ENCODE measurements at places on chromosomes 11 and 22. TPM values are rescaled to one million over a fixed set of nuclear protein-coding genes. Genes with fewer than 3 reads are reported as not detected.
A peak's percentile ranks its signal among the peaks of the same experiment; 100 is the strongest.

The NFAM1 gene
- not detected for total RNA-seq

The SEC14L6 gene
- total RNA-seq: not detected

GRCh38 chr11:116539211-116539610 lies 233.6 kb downstream of the BUD13 start:
- DNase-seq: no peak

DNA sequence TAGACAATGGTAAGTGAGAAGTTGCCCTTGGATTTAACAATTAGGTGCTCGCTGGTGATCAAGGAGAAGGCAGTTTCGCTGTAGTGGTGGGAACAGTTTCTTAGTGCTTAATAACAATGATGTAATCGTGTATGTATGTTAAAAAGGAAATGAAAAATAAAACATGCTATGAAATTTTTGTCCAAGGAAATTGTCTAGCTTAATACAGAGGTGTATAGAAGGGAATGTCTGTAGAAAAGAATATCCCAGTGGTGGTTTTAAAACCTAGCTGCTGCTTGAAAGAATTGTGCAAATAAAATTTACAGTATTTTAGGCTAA lies 53.1 kb downstream of the SWAP70 start:
- DNase-seq: no peak

GRCh38 chr11:77320351-77320750 lies 18.9 kb upstream of the GDPD4 start:
- no peak for DNase-seq

GRCh38 chr11:60972182-60973030 lies 926 bp downstream of the CD6 start:
- DNase-seq: no peak

GRCh38 chr11:68146704-68147474 lies 25.7 kb upstream of the CHKA start:
- DNase-seq: peak; percentile 67

- peak; percentile 79 for DNase-seq
Observed at GRCh38 chr11:45662665-45663485, 2.5 kb downstream of the CHST1 start.

DNA sequence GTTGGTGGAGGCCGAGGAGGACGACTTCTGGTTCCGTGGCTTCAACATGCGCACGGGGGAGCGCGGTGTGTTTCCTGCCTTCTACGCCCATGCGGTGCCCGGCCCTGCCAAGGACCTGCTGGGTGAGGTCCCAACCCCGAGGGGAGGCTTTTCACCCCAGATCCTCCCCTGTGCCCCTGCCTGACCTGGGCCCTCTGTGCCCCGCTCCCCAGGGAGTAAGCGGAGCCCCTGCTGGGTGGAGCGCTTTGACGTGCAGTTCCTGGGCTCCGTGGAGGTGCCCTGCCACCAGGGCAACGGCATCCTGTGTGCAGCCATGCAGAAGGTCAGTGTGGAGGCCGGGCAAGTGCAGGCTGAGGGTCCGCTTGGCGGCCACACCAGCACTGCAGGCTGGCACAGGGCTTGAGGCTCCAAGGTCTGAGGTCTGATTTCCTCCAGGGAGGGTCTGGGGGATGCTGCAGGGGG lies 5.1 kb downstream of the MAPK8IP2 start:
- DNase-seq: no peak

DNA sequence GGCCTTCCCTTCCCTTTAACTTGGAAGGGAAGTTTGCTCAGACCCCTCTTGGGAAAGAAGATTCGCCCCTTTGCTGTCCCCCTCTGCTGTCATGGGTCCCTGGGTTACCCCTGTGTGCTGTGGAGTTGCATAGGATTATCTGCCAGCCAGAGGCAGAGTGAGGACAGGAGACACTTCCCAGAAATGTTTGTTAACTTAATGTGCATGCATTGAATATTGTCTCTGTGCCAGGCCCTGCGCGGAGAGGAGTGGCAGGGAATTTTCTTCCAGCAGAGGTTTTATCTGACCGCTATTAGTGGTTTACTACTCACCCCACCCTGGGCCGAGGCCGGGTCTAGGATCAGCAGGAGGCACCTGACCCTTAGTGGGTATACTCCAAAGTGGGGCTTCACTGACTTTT lies 894.8 kb downstream of the TBC1D22A start:
- DNase-seq: no peak

DNA sequence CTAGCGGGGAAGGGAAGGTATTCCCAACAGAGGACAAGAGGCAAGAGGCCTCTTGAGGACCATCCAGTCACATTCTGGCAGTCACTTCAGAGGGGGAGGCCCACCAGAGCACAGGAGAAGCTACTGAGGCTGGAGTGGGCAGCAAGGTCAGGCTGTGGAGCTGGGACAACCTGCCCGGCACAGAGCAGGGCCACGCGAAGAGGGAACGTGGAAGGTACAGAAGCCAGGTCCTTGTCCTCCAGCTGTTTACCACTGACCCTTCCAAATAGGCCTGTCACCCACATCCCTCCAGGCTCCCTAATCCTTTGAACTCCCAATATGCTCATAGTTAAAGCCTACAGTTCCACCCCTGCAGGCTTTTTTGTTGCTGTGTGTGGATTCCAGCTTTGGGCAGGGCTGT lies 76.9 kb downstream of the IGLL1 start:
- DNase-seq: no peak

GRCh38 chr11:128696941-128697340 lies 3.1 kb downstream of the FLI1 start:
- no peak for DNase-seq

- DNase-seq: no peak
Observed at GRCh38 chr11:30697032-30697431, 110.9 kb upstream of the MPPED2 start.

GRCh38 chr22:49948116-49948957 lies 12.2 kb upstream of the PIM3 start:
- no peak for DNase-seq

- peak; percentile 60 for DNase-seq
Observed at GRCh38 chr11:26286472-26287066, 45.4 kb upstream of the ANO3 start.

DNA sequence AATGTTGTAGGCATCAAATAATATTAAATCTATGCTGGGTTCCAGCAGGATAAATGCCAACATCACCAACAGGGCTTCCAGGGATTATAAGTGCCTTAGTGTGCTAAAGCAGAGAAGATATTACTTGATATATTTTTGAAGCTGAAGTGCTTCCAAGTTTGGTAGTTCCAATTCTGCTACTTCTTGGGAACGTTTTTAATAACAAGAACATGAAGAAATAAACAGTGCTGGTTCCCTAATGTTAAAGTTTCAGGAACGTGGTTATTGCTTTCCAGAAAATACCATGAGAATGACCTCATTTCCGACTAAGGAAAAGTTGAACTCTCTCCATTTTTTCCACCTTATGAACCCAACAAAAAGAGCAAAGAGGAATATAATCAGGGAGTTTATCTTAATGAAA lies 4.6 kb upstream of the RNF185 start:
- DNase-seq: no peak

DNA sequence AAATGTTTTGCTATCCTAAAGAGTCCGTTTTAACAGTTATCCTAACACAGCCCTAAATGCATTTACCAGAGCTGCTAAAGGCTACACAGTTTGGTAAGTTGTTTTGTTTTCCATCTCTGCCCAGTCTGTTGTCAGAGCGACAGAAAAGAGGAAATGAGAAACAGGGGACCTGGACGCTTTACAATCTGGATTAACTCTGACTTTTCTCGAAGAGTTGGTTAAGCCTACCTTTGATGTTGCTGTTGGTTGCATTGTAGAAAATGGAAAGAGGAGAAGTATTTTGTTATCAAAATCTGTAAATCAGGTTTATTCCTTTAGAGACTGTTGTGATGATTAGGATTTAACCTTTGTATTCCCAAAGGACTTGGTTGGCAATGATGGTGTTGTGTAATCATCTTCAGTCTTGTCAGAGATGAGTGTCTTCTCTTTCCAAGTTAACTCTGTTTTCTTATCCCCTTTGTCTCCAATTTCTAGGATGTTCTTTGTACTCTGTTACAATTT lies 481 bp downstream of the ANGPTL5 start:
- DNase-seq: peak; percentile 11

- no peak for DNase-seq
Observed at GRCh38 chr11:1547467-1548098, 24.5 kb downstream of the DUSP8 start.

- DNase-seq: no peak
Observed at GRCh38 chr11:20161923-20162744, 1.9 kb upstream of the DBX1 start.

DNA sequence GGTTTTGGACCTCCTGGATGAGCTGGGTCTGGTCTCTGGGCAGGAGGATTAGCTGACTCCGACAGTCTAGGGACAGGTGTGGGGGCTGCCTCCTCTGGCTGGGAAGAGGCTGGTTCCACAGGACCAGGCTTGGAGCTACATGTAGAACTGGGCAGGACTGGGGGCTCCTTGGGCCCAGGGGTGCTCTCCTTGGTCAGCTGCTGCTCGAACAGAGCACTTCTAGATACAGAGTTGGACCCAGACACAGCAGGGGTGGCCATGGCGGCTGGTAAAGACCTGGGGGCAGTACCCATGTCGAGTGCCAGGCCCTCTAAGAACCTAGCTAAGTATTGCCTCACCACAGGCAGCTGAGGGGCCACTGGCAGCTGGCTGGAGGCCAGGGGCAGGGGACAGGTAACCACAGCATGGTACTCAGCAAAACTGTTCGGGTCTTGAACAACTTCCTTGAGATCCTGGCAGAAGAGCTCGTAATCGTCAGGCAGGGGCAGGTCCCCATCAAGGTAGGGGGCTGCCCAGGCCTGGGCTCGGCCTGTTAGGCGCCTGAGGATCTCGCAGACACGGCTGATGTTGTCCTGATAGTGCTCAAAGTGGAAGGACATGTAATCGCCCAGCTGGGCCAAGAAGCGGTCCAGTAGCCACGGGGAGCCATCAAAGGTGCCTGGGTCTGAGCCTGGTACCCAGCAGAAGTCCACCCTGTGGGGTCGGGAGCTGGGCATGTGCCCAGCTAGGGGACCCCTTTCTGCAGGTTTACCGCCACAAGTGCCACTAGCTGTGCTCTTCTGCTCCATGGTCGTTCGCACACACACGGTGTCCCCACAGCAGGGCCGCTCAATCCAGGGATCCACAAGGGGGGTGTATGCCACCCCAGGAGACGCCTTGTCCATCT lies 3.1 kb downstream of the GNB1L start:
- no peak for DNase-seq

DNA sequence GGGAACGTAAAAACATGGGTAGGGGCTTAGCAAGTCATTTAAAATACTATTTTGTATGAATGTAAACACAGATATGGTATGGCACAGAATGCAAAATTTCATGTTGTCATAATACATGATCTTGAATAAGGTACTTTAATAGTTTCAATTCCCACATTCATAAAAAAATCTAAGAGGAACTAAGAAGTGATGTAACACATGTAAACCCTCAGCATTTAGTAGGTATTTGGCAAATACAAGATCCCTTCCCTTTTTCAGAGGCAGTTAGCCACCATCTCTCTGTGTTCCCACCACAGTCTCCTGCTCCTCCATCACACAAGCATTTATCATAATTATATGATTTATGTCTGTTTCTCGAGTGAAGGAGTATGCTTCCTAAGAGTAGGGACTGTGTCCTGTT lies 251.8 kb downstream of the TENM4 start:
- no peak for DNase-seq

GRCh38 chr11:92130421-92130831 lies 94.2 kb upstream of the FAT3 start:
- DNase-seq: no peak

DNA sequence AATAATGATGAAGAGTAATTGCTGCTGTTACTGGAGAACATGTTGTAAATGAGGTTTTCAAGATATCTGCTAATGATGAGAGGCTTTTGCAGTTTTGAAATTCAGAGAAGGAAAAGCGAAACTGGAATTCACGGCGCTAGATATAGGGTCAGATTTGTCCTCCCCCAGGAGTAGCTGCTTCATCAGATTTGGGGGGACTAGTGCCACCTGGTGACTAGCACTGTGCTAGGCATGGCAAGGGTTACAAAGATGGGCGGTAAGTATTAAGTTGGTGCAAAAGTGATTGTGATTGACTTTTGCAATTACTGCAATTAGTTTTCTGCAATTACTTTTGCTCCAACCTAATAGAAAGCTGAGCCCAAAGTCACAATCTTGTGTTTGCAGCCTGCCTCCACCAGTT lies 879.9 kb upstream of the TENM4 start:
- DNase-seq: peak; percentile 13

DNA sequence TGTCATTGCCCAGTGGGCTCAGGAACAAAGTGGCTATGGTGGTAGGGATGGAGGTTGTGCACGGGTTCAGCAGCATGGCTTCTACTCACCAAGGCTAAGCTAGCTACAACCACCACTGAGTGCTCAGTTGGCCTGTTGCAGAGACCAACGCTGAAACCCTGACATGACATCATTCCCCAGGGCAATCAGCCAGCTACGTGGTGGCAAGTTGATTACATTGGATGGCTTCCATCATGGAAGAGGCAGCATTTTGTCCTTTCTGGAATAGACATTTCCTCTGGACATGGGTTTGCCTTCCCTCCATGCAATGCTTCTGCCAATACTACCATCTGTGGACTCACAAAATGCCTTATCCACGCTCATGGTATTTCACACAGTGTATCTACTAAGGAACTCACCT lies 634.3 kb downstream of the OPCML start:
- DNase-seq: peak; percentile 48

Measured in H4 (cell line).